ENCODE measurements at places on chromosomes 16 and 17. TPM values are rescaled to one million over a fixed set of nuclear protein-coding genes. Genes with fewer than 3 reads are reported as not detected.
A peak's percentile ranks its signal among the peaks of the same experiment; 100 is the strongest.

- DNase-seq: no peak
Observed at GRCh38 chr16:79041206-79041605, 559.3 kb downstream of the MAF start.

GRCh38 chr16:14286368-14287230 is 215.5 kb downstream of the MRTFB start:
- peak; percentile 77 for DNase-seq

- DNase-seq: peak; percentile 89
Observed at GRCh38 chr16:24645739-24646645, 83.5 kb upstream of the TNRC6A start.

DNA sequence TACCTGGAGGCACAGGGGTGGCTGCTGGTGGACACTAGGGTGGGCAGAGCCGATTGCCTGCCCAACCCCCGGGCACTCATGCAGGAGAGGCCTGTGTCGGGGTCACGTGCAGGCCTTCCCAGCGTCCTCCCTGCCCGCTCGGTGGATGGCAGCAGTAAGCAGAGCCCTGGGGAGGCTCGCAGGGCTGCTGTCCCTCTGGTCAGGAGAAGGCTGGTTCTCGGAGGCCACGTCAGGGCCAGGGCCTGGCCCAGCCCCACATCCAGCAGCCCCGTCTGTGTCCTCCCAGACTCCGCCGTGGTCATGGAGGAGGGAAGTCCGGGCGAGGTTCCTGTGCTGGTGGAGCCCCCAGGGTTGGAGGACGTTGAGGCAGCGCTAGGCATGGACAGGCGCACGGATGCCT is 35.6 kb downstream of the TSC2 start:
- DNase-seq: no peak

- no peak for DNase-seq
Observed at GRCh38 chr17:80981062-80981902, 10.4 kb upstream of the CHMP6 start.

The PRAC1 gene
- total RNA-seq: not detected

The MLST8 gene
- total RNA-seq: 9.4 TPM

DNA sequence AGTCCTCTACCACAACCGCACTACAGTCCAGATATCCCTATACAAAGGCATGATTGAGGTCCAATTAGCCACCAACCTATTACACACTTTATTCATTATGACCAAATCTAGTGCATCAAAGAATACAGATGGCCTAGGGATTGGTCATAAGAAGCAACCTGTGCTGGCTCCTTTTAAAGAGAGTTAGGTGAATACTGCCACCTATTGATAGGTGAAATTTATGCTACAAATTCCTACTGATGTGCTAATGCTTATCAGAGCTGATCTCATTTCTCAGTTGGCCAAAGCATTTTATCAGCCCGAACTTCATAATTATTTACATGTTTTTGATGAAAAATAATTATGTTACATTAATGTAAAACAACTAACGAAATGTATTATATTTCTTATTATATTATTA is 166.3 kb downstream of the ANKFN1 start:
- peak; percentile 13 for DNase-seq

- no peak for DNase-seq
Observed at GRCh38 chr16:31080756-31081419, 6.7 kb downstream of the ZNF646 start.

GRCh38 chr16:30350134-30350871 is 4.8 kb downstream of the CD2BP2 start:
- no peak for DNase-seq

The CCL8 gene
- total RNA-seq: 3.1 TPM

The SPNS3 gene
- total RNA-seq: 0.79 TPM

Data from skin of body (tissue), 3 donors.